ENCODE measurements at places on chromosomes 7 and 10.

DNA sequence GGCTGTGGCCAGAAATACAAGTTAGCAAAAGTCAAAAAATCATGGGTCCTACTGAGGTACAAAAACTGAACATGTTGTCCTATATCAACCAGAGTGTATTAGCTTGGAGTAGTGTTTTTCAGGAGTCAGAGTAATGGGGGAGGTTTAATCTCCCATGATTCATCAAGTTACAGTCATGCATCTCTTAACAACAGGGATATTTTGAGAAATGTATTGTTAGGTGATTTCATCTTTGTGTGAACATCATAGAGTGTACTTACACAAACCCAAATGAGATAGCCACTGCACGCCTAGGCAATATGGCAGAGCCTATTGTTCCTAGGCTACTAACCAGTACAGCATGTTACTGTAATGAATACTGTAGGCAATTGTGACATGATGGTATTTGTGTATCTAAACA, 14.9 kb upstream of the TES start:
- DNase-seq: no peak

DNA sequence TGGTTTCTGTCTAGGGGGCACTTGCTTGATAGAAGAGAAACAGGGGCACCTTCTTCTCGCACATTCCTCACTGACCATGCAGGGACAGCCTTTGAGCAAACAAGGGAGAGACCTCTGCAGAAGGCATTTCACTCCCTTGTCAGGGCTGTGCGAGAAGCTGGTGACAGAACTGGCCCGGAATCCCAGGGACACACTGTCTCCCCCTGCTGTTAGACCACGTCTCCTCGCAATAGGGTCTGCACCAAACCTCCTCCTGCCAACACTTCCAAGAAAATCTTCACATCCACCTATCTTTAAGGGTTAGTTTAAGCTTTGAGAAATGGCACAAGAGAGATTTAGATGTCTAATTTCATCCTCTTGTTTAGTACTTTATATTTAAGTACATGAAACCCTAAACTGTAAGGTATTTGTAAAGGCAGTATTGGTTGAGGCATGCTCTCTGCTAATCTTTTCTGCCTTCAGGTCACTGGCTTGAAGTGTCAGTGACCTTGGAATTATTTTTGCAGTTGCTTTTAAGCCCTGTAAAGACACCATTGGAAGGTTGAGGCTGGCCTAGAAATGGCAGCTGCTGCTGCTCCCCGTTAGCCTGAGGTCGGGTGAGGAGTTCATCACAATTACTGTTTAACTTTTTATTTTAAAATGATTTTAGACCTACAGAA, 37.0 kb downstream of the RBM20 start:
- DNase-seq: no peak

- DNase-seq: no peak
Observed at GRCh38 chr7:50864694-50865093, 82.0 kb upstream of the GRB10 start.

DNA sequence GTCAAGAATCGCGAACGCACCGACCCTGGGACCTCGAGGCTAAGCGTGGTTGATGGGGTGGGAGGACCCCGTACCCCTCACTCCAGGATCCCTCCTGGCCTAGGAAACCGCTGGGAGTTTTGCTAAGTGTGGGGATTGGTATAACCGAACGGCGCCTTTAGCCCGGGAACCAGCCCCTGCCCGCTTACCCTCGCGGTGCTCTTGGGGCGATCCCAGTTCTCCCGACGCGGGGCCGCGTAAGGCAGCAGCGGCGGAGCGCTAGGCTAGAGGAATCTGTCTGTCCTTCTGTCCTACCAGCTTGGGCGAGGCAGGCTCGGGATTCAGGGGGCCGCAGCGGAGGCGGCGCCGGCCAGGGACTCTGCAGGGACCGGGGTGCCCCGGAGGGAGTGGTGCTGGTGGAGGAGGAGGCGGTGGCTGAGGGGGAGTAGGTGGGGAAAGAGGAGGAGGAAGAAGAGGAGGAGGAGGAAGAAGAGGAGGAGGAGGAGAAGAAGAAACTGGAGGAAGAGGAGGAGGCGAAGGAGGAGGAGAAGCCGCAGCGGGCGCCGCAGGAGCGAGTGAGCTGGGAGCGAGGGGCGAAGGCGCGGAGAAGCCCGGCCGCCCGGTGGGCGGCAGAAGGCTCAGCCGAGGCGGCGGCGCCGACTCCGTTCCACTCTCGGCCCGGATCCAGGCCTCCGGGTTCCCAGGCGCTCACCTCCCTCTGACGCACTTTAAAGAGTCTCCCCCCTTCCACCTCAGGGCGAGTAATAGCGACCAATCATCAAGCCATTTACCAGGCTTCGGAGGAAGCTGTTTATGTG, 439 bp upstream of the EMX2 start:
- no peak for DNase-seq

DNA sequence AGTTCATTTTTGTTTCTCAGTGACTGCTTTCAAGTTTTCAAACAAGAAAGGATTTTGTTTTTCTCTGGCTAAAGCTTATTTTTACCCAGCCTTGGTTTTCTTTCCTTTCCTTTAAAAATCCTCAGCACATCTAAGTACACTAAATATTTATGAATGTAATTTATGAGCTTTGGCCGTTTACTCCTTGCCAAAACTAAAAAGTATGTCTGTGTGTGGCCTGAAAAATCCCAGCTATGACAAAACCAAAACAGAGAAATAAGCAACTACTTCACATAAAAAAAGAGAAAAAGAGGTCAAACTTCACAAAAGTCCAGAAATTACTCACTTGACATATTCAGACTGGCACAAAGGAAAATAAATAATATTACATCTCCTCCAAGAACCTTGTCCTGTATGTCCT, 365.1 kb upstream of the NFE2L3 start:
- no peak for DNase-seq

DNA sequence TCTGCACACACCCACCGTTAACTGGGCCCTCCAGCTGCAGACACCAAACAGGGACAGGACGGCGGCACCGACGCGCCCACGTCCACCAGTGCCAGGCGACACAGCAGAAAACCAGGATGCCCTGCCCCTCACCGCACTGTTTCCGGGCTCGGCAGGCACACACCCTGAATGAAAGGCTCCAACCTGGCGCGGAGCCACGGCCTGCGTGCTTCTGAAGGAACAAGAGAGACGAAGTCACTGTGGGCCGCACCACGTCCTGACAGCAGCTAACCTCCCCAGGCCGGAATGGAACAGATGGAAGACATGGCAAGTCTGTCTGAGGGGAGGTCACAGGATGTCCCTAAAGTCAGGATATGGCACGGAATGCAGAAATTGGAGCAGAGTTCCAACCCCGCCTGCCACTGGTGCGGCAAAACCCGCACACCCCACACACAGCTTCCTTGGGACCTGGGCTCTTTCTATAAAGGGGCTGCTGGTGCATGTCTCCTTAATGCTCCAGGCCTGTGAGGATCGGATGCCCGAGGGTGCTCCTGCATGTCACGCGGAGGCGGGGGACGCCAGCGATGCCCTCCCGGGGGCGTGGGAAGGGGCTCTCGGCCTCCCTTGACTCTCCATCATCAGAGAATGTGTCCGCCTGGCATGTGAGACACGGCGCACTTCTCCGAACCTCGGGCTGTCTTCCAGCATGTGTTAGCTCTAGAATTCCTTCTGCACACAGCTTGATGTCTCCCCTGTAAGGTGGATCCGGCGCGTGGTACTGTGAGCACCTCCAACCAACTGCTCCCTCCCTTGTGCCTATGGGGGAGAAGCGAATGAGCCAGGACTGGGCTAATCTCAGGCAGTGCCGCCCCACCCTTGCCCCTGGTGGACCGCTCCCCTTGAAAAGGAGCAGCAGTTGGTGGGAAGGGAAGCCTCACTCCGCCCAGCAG, 3.9 kb upstream of the GPER1 start:
- DNase-seq: no peak

DNA sequence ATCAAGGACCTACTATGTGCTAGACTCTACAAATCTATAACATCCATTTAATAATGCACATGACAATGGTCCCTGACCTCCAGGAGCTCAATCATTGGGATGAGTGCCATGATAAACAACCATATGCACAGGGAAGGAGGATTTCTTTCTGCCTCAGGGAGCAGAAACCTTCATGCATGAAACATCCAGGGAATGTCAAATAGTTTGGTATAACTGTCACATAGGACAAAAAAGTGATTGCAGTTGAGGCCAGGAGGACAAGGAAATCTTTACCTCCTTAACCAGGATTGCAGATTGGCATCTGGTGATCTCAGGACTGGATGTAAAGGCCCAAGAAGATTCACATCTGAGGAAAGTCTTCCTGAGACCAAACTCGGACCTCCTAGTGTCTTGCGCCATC, 993.1 kb downstream of the KCNMA1 start:
- DNase-seq: no peak

DNA sequence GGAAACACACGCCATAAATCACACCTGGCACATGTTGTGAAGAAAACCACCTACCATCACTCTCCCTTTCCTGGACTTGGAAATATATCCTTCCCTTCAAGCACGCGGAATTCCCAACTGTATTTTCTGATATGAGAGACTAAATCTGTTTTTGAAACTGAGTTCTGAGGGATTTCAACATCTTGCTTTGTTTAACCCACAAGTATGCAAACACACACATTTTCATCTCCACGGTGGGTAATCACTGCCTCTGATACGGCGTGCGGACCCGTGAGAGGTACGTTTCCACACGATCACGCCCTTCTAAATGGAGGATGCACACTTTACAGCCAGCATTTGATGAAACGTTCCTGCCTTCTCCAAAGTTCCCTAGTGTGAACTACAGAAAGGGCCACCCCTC, 83.4 kb downstream of the ZRANB1 start:
- DNase-seq: no peak

DNA sequence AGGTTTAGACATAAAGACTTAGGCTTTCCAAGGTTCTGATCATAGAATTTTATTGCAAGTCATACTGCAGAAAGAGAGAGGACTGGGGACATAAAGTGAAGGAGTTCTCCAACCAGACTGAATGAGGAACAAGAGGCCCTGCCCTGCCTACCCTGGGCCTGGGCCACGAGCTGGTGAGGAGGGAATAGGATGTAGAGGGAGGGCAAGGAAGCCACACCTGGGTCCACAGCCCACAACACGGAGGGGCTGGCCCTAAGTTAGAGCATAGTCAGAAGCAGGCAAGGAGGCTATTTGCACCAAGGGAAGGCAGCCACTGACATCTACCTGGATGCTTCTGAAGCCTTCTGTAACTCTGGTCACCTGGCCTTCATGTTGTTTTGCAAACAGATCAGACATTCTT, 82.2 kb upstream of the CXCL12 start:
- no peak for DNase-seq

GRCh38 chr7:130703851-130704250, 17.5 kb upstream of the TSGA13 start:
- no peak for DNase-seq

- no peak for DNase-seq
Observed at GRCh38 chr7:100728196-100728595, 5.2 kb upstream of the ZAN start.

DNA sequence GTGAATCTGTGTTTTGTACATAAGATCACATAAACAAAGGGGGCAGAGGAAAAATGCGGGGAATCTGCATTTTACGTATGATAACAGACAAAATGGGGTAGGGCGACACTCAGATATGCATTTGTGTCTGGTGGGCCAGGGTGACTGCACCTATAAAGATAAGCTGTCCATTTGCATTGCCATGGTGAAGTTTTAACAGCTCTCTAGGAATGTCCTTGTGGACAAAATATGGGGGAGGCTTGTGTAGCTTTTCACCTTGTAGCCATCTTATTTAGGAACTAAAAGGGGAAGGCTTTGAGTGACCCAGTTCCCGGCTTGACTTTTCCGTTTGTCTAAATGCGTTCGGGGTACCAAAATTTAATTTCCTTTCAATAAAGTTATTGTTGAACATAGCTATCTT, 92.4 kb upstream of the AGBL3 start:
- DNase-seq: no peak
